Endothelial cell (in vitro differentiated cells): ENCODE measurements at places on chromosomes 6 and 20.

- no peaks in the 10 kb centered on the region for H3K36me3 ChIP-seq
- H3K27me3 ChIP-seq = peaks cover 3% of the 10 kb centered on the region
- no peak for DNase-seq
- H3K27ac ChIP-seq = no peak overlapping the region
Observed at GRCh38 chr6:439641-440167, 48.2 kb downstream of the IRF4 start.

DNA sequence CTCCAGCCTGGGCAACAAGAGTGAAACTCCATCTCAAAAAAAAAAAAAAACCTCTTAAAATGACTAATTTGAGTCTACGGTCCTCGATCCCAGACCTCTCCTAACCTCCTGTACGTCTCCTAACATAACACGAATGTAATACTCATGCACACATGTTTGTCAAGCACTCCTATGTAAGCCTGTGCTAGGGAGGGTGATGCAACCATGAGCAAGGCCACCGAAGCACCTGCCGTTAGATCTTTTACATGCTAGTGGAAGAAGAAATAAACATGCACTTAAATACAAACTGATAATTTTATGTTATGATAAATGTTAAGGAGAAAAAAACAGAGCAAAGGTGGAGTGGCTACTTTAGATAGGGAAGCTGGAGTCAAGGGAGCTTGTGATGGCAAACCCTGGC, 72.3 kb upstream of the BEND3 start:
- H3K27me3 ChIP-seq = no peaks in the 10 kb centered on the region
- H3K4me3 ChIP-seq = no peak overlapping the region
- no peak overlapping the region for H3K27ac ChIP-seq
- no peak for DNase-seq
- H3K4me1 ChIP-seq = no peaks in the 10 kb centered on the region

GRCh38 chr6:43941174-43941573, 171.2 kb downstream of the VEGFA start:
- H3K27me3 ChIP-seq = peaks cover 5% of the 10 kb centered on the region
- peaks cover 9% of the 10 kb centered on the region for H3K36me3 ChIP-seq
- H3K27ac ChIP-seq = no peak overlapping the region
- H3K4me1 ChIP-seq = peaks cover 3% of the 10 kb centered on the region

- no peak overlapping the region for H3K27ac ChIP-seq
- H3K36me3 ChIP-seq = no peaks in the 10 kb centered on the region
- H3K4me3 ChIP-seq = no peak overlapping the region
- H3K27me3 ChIP-seq = no peaks in the 10 kb centered on the region
- DNase-seq = no peak
- H3K4me1 ChIP-seq = no peaks in the 10 kb centered on the region
Observed at GRCh38 chr6:41836022-41836659, 48.6 kb downstream of the TOMM6 start.

DNA sequence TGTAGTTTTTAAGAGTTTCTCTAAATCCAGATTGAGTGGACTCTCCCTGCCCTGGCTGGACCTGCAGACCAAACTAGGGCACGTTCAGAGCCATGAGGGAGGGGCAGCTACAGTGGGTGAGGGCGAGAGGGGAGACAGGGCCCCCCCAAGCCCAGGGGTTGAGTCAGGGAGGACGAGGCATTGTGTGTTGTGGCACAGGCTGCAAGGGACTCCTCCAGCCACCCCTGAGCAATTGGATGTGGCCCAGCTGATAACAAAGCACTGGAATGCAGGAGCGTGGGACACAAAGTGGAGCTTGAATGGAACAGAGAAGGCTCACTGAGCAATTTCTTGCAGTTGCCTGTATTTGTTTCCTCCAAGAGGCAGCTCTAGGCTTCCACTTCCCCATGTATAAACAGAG, 43.5 kb upstream of the MYL9 start:
- H3K27me3 ChIP-seq = peaks cover 3% of the 10 kb centered on the region
- no peak for DNase-seq
- peaks cover 4% of the 10 kb centered on the region for H3K4me1 ChIP-seq
- no peak overlapping the region for H3K27ac ChIP-seq
- H3K36me3 ChIP-seq = peaks cover 41% of the 10 kb centered on the region

- no peaks in the 10 kb centered on the region for H3K4me1 ChIP-seq
- H3K4me3 ChIP-seq = no peak overlapping the region
- H3K27ac ChIP-seq = no peak overlapping the region
Observed at GRCh38 chr20:42402455-42402854, 784.3 kb upstream of the CHD6 start.

- peaks cover 3% of the 10 kb centered on the region for H3K4me1 ChIP-seq
- H3K36me3 ChIP-seq = peaks cover 14% of the 10 kb centered on the region
- H3K27me3 ChIP-seq = peaks cover 17% of the 10 kb centered on the region
- DNase-seq = no peak
Observed at GRCh38 chr20:17609811-17610377, 40.0 kb downstream of the DSTN start.

GRCh38 chr6:52423448-52423847, 3.3 kb downstream of the EFHC1 start:
- peaks cover 7% of the 10 kb centered on the region for H3K27me3 ChIP-seq
- peaks cover 10% of the 10 kb centered on the region for H3K4me1 ChIP-seq
- no peak for DNase-seq

DNA sequence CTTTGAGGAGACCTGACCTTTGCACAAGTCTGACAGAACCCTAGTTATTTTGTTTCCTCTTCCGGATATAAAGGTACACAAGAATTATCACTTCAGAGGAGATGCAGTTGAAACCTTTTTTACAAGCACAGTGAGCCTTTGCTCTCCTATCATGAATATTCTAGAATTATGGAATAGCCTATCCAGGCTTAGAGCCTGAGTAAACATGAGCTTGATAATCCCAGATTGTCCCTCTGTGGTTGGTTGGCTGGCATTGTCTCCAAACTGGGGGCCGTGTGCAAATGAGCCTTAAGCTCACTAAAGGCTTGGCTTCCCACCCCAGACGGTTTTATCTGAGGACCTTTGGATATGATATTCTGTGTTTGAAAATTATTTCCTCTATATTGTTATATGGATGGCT, 32.0 kb downstream of the BTBD3 start:
- no peak overlapping the region for H3K4me3 ChIP-seq
- peaks cover 3% of the 10 kb centered on the region for H3K27me3 ChIP-seq
- H3K27ac ChIP-seq = no peak overlapping the region
- H3K4me1 ChIP-seq = no peaks in the 10 kb centered on the region

- H3K4me1 ChIP-seq = peaks cover 48% of the 10 kb centered on the region
- H3K27ac ChIP-seq = peak overlapping the region; percentile 92
- peak overlapping the region; percentile 83 for H3K4me3 ChIP-seq
Observed at GRCh38 chr6:37103169-37104039, 66.5 kb upstream of the PIM1 start.

GRCh38 chr20:6180531-6180930, 57.7 kb upstream of the FERMT1 start:
- no peaks in the 10 kb centered on the region for H3K27me3 ChIP-seq
- no peaks in the 10 kb centered on the region for H3K36me3 ChIP-seq
- no peaks in the 10 kb centered on the region for H3K4me1 ChIP-seq
- DNase-seq = no peak

GRCh38 chr6:157430834-157431233, 49.8 kb downstream of the ZDHHC14 start:
- H3K36me3 ChIP-seq = peaks cover 5% of the 10 kb centered on the region
- no peak overlapping the region for H3K4me3 ChIP-seq
- peaks cover 25% of the 10 kb centered on the region for H3K4me1 ChIP-seq
- no peak overlapping the region for H3K27ac ChIP-seq
- peaks cover 13% of the 10 kb centered on the region for H3K27me3 ChIP-seq
- DNase-seq = no peak

DNA sequence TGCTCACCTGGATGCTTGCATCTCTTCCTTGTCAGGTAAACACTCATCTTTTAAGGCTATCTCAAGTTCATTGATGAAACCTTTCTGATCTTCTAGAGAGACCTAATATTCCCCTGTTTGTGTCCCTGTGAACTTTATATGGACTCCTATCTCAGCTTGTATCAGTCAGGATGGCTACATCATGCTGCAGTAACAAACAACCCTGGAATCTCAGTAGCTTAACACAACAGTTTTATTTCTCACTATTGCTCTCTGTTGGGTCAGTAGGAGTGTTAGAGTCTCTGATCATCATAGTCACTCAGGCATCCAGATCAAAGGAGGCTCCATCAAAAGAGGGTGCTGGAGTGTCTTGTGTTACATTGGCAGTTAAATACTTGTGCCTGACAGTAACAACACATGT, 12.2 kb upstream of the C2 start:
- no peaks in the 10 kb centered on the region for H3K4me1 ChIP-seq
- no peak overlapping the region for H3K27ac ChIP-seq
- no peaks in the 10 kb centered on the region for H3K36me3 ChIP-seq
- peaks cover 2% of the 10 kb centered on the region for H3K27me3 ChIP-seq

GRCh38 chr6:119647309-119647708, 297.7 kb upstream of the MAN1A1 start:
- H3K4me1 ChIP-seq = peaks cover 14% of the 10 kb centered on the region
- H3K4me3 ChIP-seq = no peak overlapping the region
- DNase-seq = no peak
- H3K36me3 ChIP-seq = no peaks in the 10 kb centered on the region
- H3K27ac ChIP-seq = no peak overlapping the region
- no peaks in the 10 kb centered on the region for H3K27me3 ChIP-seq

DNA sequence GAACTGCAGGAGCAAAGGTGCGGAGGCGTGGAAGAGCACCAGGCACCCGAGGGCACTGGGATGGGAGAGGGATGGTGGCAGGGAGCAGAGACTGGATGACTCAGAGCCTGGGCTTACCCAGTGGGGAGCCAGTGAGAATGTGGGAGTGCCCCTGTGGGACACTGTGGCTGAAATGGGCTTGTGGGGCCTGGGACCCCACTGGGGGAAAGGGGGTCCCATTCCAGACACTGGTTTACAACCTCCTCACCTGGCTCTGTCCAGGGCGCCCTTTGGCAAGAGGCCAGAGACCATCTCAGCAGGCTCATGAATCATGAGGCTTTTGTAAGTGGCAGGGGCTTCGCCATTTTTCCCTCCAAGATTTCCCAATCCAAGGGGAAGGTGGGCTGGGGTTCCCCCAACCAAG, 124.0 kb upstream of the MAFB start:
- no peaks in the 10 kb centered on the region for H3K4me1 ChIP-seq
- no peak for DNase-seq
- no peak overlapping the region for H3K4me3 ChIP-seq
- H3K27me3 ChIP-seq = peaks cover 1% of the 10 kb centered on the region

- DNase-seq = no peak
- H3K4me1 ChIP-seq = no peaks in the 10 kb centered on the region
- H3K27ac ChIP-seq = no peak overlapping the region
- H3K36me3 ChIP-seq = no peaks in the 10 kb centered on the region
Observed at GRCh38 chr6:45563041-45563440, 185.3 kb upstream of the SUPT3H start.

GRCh38 chr6:139522511-139523220, 148.2 kb upstream of the CITED2 start:
- H3K4me3 ChIP-seq = no peak overlapping the region
- DNase-seq = no peak
- H3K36me3 ChIP-seq = no peaks in the 10 kb centered on the region
- no peak overlapping the region for H3K27ac ChIP-seq
- H3K4me1 ChIP-seq = peaks cover 6% of the 10 kb centered on the region

DNA sequence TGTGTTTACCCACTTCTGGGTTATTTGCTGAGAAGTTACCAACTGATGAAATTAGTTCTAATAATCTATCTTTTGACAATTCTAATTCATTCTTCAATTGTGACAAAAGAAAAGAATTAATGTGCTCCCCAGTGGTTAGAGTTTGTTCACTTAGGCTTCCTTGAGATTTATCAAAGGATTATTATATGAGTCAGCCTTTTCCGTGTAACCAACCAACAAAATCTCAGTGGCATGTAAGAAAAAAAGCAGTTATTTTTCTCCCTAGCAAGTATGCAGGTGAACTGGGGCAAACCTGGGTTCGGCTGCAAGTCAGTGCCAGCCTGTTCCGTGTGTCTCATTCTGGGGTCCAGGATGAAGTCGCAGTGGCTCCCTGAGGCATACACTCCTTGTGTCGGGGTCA, 28.8 kb upstream of the HIVEP1 start:
- no peak overlapping the region for H3K4me3 ChIP-seq
- H3K27me3 ChIP-seq = no peaks in the 10 kb centered on the region
- no peaks in the 10 kb centered on the region for H3K4me1 ChIP-seq
- no peak for DNase-seq
- H3K36me3 ChIP-seq = no peaks in the 10 kb centered on the region

GRCh38 chr6:90199900-90200299, 96.7 kb downstream of the BACH2 start:
- peaks cover 6% of the 10 kb centered on the region for H3K36me3 ChIP-seq
- DNase-seq = no peak
- H3K27ac ChIP-seq = no peak overlapping the region
- H3K27me3 ChIP-seq = peaks cover 3% of the 10 kb centered on the region
- H3K4me3 ChIP-seq = no peak overlapping the region

DNA sequence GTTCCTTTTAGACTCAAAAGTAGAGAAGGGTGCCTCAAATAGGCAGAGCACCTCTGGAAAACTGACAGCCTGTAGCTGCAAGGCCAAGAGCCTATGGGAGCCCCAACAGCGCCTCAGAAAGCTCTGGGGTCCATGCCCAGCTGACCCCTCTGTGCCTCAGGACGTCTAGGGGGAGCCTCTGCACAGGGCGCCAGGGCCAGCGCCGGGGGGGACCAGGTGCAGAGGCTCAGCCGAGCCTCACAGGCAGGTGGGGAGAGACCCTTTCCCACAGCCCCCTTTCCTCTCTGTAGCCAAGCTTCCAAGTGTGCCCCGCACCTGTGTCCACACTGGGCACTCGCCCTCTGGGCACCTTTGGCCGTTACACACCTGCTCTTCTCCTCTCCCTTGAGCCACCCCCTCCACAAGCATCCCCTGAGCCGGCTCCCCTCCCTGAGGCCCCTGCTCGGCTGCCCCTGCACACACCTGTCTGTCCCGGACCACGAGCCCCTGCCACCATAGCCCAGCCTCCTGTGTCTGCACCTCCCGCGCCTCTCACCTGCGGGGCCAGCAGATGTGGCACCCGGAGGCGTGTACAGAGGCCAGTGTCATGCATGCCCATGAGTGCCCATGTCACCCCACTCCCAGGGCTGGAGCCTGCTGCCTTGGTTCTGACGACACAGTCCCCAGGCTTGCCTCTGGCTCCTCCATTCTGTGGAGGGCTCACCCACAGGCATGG, 53.2 kb downstream of the GINS1 start:
- H3K36me3 ChIP-seq = peaks cover 51% of the 10 kb centered on the region
- peaks cover 2% of the 10 kb centered on the region for H3K4me1 ChIP-seq
- no peak overlapping the region for H3K27ac ChIP-seq
- no peak overlapping the region for H3K4me3 ChIP-seq
- H3K27me3 ChIP-seq = peaks cover 10% of the 10 kb centered on the region
- DNase-seq = no peak

DNA sequence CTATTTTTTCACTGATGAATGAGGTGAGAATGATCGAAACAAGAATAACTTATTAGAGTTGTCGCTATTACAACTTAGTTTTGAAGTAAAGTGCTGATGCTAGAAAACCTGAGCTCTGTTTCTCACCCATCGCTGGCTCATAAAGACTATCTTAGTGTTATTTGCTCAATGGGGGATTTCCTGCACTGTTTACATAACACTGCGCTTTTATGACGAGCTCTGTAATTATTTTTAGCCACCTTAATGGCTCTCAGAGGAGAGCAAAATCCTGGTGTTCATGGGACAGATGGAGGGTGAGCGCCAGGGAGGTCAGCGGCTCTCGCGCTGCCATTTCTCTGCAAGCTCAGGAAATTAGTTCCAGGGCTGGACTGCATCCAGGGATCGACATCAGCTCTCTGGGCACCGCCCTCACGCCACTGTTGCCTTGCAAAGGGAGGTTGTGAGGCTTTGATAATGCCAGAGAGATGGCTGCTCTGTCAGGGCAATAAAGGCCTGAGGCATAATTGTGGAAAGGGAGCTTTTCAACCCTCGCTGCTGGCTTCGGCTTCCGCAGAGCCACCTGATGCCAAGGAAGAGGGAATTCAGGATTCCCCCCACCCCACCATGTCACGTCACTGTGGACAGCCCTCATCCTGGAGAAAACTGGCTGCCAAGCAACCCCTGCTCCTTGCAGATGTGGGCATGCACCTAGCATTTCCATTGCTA, 72.0 kb downstream of the DACT2 start:
- no peaks in the 10 kb centered on the region for H3K36me3 ChIP-seq
- H3K4me3 ChIP-seq = no peak overlapping the region
- no peaks in the 10 kb centered on the region for H3K4me1 ChIP-seq
- H3K27me3 ChIP-seq = peaks cover 4% of the 10 kb centered on the region
- no peak overlapping the region for H3K27ac ChIP-seq
